CD4-positive, alpha-beta T cell treated with Interleukin-15 for 4 hours (primary cell): ENCODE measurements at places on chromosomes 6 and 20.
A peak's percentile ranks its signal among the peaks of the same experiment; 100 is the strongest.

GRCh38 chr6:16824845-16825685, 63.8 kb upstream of the ATXN1 start:
- no peak for DNase-seq

- DNase-seq: no peak
Measured at GRCh38 chr6:57162516-57162915, 9.6 kb upstream of the BAG2 start.

- DNase-seq: no peak
Measured at GRCh38 chr6:81562169-81562568, 190.3 kb downstream of the TENT5A start.

DNA sequence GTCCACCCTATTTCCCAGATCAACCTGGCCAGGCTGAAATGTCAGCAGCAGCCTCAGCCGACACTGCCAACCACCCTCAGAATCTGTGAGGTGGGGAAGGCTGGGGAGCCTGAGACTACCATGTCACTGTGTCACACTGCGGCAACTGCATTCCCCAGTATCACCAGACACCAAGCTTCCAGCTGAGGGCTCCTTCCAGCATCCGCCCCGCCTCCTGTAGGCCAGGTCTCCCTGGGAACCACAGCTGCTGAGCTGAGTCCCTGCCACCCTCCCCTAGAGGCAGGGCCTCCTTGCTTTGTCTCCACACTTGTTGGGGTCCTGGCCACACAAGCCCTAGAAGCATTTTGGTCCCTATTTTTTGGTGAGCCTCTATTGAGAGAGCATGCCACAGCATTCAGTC, 115.7 kb downstream of the UNC5CL start:
- DNase-seq: no peak

- DNase-seq: no peak
Measured at GRCh38 chr6:129432738-129433137, 277.2 kb downstream of the ARHGAP18 start.

DNA sequence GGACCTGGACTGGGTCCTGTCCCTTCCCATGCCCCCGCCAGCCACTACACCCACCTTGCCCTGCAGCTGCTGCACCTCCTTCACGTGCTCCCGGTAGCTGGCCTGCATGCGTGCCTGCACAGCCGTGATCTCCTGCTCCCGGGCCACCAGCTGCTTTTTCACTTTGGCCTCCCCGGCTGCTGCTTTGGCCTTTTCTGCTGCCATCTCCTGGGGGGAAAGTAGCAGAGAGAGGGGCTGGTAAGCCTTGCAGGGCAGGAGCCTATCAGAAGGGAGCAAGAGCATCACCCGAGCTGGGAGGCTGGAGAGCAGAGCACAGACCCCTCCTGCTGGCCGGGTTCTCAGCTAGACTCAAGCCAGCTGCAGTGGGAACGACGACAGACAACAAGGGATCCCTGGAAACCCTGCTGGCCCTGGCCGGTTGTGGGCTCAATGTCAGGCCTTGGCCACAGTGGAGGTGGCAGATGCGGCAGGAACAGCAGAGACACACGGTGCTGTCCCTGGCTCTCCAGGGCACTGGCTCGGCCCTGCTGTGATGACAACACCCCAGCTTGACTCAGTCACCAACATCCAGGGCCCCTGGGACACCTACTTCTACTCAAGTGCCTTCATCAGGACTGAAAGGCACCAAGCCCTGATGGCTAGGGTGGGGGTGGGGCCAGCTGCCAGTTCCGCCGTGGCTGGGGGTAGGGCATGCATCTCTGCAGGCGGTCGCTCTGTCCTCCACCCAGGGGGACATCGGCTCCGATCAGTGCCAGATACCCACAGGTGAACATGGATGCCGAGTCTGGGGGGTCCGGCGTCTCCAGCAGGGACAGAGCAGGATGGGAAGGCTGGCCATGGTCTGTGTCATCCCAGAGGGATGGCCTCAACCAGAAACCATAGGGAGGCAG, 45.3 kb downstream of the RRBP1 start:
- no peak for DNase-seq

- DNase-seq: no peak
Measured at GRCh38 chr6:28553986-28554881, 28.6 kb downstream of the GPX5 start.

GRCh38 chr6:150336299-150336698, 32.5 kb upstream of the IYD start:
- no peak for DNase-seq

GRCh38 chr6:22940581-22941290, 371.4 kb downstream of the HDGFL1 start:
- DNase-seq: no peak

- no peak for DNase-seq
Measured at GRCh38 chr20:37498066-37498665, 22.9 kb upstream of the NNAT start.

GRCh38 chr6:3382326-3383279, 74.2 kb downstream of the SLC22A23 start:
- DNase-seq: no peak

GRCh38 chr6:11848852-11849731, 70.5 kb upstream of the ADTRP start:
- no peak for DNase-seq

DNA sequence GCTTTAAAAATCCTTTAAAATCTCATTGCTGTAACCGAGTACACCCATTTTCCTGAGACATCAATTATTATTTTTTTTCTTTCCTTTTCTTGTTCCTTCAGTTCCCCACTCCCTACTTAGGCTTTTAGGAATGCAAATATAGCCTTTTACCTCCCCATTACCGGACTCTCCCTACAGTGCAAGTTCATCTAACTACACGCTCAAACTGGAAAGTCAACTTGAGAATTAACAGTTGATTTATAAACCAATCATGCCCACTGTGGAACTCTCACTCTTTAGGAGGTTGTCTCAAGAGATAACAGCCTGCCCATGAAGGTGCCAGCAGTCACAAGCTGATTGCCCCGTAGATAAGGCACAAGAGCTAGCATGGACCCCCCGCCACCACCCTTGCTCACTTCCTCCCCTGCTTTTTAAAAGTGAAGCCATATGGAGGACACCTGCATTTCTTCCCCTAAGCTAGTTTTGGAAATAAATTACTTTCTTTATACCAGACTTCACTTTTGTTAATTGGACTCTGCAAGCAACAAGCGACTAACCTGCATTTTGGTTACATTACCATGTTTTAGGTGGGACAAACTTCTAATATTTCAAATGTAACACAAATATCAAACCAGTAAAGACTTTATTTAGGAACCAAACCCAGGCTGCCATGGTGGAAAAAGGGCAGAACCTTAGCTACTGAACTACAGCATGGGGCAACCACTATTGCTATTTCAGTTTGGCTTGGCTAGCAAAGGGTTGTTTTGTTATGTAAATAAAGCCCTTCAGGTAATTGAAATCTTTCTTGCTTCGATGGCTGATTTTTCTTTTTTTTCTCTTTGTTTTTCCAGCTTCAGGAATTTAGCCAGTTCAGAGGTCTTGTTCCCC, 34.9 kb downstream of the UBD start:
- no peak for DNase-seq

DNA sequence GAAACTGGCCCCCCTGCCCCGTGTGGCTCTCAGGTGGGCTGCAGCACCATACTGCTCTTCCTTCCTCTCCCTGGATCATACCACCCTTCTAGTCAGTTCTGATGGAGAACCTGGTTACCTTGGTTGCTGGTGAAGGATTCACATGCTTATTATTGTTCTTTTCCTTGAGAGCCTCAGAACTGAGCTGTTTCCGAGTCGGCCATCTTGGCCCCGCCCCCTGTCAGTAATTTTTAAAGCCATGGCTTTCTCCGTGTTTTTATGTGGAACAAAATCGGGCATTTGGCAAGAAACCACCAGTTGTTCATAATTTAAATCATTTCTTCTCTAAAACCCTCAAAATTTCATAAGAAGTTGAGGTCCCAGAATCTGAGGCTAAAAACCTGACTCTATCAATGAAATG, 493.8 kb downstream of the NKAIN2 start:
- no peak for DNase-seq

GRCh38 chr6:157721426-157721825, 101.6 kb upstream of the SNX9 start:
- no peak for DNase-seq

DNA sequence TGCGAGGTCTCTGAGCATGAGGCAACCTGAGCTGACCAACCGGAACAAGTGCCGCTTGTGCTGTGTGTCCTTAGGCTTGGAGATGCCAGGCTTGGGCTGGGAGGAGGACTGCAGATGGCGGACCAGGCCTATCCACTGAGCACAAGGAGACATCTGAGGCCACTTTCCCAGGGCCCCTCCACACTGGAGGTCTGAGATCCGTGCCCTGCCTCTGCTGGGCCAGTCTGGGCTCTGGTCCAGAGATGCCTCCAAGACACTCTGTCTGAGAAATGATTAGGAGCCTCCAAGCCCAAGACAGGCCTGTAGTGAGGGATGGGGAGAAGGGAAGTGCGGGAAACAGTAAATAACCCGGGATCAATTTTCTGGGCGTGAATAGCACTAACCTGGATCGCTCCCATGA, 3.0 kb upstream of the MLN start:
- DNase-seq: no peak

GRCh38 chr6:31358302-31358701, 1.3 kb upstream of the HLA-B start:
- DNase-seq: no peak

GRCh38 chr20:36540551-36541211, 638 bp upstream of the MYL9 start:
- DNase-seq: no peak

DNA sequence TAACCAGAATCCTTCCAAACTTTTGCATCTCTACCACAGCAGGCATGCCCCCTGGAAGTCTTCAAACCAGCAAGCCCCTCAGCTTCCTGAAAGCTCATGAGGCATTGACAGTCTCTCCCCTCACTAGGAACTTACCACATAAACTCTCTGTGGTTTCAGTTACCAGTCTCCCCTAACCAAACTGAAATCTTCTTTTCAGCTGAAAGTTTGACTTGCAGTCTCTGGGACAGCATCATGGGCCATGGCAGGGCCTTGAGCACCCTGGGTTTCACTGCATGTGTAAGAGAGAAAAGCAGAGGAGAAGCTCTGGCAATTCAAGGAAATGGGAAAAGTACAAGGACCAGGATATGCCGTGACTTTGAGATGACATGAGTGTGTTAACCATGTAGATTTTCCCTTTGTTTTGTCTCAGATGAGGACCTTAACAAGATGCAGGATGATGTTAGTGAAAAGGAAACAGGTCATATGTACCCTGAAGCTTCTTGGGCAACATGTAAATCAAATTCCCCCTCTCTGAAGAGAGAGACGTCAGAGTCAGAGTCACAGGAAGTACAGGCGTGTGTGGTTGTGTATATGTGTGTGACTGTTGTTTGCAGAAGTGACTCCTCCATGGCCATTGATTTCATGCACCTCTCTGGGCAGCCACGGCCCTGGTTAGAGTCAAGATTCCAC, 106.3 kb downstream of the TNFRSF21 start:
- no peak for DNase-seq

DNA sequence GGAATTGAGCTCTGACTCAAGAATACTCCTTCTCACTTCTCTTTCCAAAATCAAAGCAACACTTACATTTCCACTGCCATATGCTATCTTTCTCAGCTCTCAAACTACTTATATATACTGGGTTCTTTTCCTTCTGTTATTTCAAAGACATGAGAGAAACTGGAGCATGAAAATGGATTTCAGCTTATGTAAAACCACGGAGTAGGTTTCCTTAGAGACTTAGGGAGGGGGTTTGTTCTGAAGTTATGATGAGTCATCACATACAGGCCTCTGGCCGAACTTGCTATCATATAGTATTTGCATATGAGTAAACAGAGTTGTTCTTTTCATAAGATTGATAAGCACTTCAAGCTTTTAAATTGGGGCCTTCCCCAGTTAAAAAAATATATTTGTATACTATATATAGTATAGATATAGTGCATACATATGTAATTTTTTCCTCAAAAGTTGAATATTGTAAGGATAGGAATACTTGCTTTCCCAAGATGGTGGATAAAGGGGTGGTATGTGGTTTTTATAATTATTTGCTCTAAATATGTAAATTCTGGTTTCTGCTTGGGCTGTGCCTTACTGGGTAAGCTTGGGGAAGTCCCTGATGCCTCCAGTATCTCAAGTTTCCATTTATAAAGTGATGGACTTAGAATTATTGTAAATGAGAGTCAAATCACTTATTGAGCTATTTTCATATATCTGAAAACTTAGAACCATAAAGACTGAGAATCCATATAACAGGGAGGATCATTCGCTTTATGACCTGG, 273.9 kb downstream of the RFPL4B start:
- DNase-seq: no peak

GRCh38 chr20:14401479-14402138, 64.2 kb upstream of the FLRT3 start:
- no peak for DNase-seq

GRCh38 chr6:150491811-150492172, 107.9 kb upstream of the PLEKHG1 start:
- DNase-seq: no peak

DNA sequence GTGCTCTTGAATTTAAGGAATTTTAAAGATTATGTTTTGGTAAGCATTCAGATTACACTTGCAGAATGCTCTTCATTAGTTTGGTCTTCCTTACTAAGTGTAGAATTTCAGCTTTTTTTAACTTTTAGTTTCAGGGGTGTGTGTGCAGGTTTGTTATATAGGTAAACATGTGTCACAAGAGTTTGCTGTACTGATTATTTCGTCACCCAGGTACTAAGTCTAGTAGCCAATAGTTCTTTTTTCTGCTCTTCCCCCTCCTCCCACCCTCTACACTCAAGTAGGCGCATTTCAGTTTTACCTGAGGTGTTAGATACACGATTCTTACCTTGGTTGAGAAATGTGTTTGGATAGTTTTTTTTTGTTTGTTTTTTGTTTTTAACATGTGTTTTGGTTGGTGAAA, 68.3 kb downstream of the AFG1L start:
- DNase-seq: no peak

- no peak for DNase-seq
Measured at GRCh38 chr20:1804554-1804956, 90.7 kb upstream of the SIRPA start.

- peak; percentile 52 for DNase-seq
Measured at GRCh38 chr20:44733341-44734069, 12.2 kb upstream of the KCNK15 start.

- DNase-seq: no peak
Measured at GRCh38 chr6:72787391-72788031, 165.6 kb downstream of the KCNQ5 start.

DNA sequence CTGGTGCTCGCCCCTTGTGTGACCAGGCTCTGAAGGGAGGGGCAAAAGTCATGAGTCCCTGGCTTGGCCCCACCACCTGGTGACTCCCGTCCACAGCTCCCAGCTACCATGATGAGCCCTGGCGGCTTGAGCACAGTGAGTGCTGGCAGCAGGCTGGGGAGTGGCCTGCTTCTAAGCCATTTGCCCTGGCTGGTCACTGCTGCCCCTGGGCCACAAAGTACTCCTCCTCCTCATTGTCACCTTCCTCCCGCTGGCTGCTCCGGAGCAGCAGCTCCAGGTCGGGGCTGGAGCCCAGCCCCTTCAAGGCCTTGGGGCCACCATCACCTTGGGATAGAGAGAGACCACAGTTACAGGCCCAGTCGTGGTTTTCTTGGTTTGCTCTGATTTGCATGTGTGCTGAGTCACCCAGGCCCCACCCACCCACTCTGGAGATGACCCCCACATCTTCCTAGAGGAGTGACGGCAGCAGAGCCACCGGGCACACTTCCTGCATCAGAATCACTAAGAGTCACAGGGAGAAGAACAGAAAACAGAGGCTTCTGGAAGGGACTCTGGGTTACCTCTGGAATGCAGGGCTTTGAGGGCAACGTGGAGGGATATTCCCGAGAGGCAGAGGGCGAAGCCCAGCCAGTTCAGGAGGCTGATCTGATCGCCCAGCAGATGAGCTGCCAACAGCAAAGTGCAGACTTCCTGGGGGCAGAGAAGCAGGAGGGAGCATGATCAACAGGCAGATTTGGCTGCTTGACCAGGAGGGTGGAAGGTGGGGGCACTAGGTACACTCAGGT, 42.1 kb upstream of the CDH22 start:
- no peak for DNase-seq

- DNase-seq: no peak
Measured at GRCh38 chr20:46388937-46389336, 17.5 kb downstream of the ELMO2 start.
